ENCODE measurements at places on chromosomes 6 and 20.

DNA sequence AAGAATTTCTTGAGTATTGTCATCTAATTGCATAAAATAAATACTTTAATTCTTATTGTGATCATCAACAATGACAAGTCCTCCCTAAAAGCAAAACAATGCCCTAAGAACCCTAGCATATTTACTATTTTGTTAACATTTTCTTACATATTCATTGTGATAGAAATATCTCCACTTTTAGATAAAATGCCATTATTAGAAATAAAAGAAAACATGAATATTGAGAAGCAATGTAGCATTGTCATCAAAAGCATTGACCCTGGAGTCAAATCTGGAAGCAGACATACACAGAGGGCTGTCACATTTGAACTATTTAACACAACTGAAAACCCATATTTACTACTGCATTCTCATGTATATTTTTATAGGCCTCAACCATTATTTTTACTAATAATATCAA lies 257.7 kb downstream of the SYNE1 start:
- no peak for DNase-seq

GRCh38 chr6:37058084-37058586 lies 52.7 kb downstream of the FGD2 start:
- no peak for DNase-seq

GRCh38 chr6:136235233-136235564 lies 14.9 kb downstream of the MTFR2 start:
- no peak for DNase-seq

DNA sequence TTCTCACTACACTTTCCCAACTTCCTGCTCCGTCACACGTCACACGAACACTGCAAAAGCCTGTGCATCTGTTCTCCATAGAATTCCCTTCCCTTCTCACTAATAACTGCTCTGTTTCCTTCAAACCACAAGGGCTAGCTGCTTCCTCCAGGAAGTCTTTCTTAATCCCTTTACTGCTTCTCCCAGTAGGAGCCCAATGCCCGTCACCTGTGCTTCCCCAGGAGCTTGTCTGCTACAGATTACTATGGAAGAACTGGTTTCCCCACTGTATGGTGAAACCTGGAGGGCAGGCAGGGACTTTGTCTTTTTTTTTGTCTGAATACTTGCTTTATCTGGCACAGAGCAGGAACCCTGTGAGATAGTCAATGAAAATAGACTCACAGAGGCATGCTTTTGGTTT lies 444.7 kb upstream of the MAP3K7 start:
- no peak for DNase-seq

DNA sequence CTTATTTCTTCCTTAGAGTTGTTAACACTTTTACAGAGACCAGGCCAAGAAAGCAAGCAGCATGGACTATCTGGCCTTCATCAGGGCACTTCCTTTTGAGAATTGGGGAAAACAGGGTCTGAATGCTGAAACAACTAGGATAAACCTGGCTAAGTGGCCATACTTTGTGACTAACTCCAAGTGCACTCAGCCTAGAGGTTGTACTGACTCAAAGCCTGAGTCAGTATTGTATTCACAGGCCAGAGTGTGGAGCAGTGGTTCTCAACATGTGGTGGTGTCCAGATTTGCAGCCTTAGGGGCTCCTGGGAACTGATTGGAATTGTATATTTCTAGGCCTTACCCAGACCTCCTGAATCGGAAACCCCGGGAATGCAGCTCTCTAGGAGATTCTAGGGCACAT lies 20.1 kb downstream of the SEC23B start:
- no peak for DNase-seq
